Omental fat pad (tissue), 4 donors: ENCODE measurements at places on chromosomes 11 and 22.

DNA sequence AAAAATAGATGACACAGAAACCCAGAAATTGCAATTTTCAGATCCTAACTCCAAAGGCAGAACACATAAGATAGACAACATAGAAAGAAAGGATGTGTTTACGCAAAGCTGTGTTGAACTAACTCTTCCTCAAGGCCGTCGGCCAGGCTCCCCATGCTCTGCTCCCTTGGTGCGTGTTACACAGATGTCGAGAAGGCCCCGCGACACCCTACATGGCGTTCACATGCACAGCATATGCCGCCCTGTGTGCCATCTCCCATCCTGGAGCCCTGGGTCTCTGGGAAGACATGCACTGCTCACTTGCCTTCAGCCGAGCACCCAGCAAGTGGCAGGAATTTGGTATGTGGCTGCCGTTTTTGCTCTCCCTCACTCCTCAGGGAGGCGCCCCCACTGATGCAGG lies 47.0 kb upstream of the ARFGAP3 start:
- no peak for DNase-seq

- DNase-seq, result no peak
These were observed 48.8 kb downstream of the OSBP2 start for GRCh38 chr22:30743257-30744020.

GRCh38 chr11:15278128-15278527 lies 163.4 kb downstream of the INSC start:
- DNase-seq, result no peak

DNA sequence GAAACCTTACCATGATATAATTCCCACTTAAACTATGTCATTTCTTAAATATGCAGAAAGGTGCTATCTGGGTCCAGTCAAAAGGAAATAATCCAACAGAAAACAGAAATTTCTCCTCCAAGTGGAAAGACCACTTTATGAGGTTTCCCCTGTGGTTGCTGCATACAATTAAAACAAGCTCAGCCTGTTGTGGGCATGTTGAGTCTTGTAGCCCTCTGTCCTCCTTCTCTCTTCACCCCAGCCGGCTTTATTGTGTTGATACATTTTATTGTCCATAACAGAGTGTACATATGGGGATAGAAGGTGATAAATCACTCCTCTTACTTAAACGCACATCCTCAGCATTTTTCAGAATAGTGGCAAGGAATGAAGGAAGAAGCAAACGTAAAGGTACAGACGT lies 126.0 kb upstream of the MTNR1B start:
- DNase-seq, result no peak

DNA sequence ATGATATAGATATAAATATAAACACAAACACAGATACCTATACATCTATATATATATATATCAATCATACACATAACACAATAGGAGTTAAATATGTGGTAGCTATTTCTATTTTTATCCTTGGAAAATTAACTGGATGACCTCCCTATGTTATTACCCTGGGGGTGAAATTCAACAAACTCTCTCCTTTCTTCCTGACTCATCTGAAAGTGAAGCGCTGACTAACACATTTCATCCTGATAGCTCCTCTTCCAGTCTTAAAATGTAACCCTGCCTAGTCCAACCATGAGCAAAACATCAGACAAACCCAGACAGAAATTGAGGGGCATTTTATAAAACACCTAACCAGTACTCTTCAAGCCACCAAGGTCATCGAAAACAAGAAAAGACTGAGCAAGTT lies 220.6 kb upstream of the ISX start:
- DNase-seq, result no peak

GRCh38 chr22:37165940-37166674 lies 16.4 kb upstream of the IL2RB start:
- DNase-seq, result no peak

- DNase-seq, result no peak
These were observed 34.8 kb downstream of the TSPAN18 start for GRCh38 chr11:44761551-44761961.
